Dermis microvascular lymphatic vessel endothelial cell (primary cell): ENCODE measurements at places on chromosomes 1 and 21. TPM values are rescaled to one million over a fixed set of nuclear protein-coding genes. Genes with fewer than 3 reads are reported as not detected.

Gene TMEM63A
- 3.6 and 6.4 TPM in 2 replicates for total RNA-seq

Gene TNFRSF14
- total RNA-seq: 66.8 and 150 TPM in 2 replicates

Gene KCNE2
- total RNA-seq: not detected in 2 replicates

Gene LCE3E
- not detected in 2 replicates for total RNA-seq

Gene ESPN
- total RNA-seq: 0.90 and 1.3 TPM in 2 replicates

Gene RNU1-4
- under 0.01 TPM in 2 replicates for total RNA-seq

Gene SPRR4
- total RNA-seq: not detected in 2 replicates

Gene AMY1C
- total RNA-seq: not detected in 2 replicates

Gene STMN1
- 131 and 144 TPM in 2 replicates for total RNA-seq

Gene DTL
- total RNA-seq: 10.6 and 11.4 TPM in 2 replicates

Gene SPATC1L
- 2.1 and 4.8 TPM in 2 replicates for total RNA-seq

Gene PLA2G5
- under 0.01 and 0.25 TPM in 2 replicates for total RNA-seq

Gene EDARADD
- total RNA-seq: under 0.01 TPM in 2 replicates

- no peak for DNase-seq
These were observed 44.8 kb downstream of the SLC45A1 start for GRCh38 chr1:8362701-8363101.

- no peak for DNase-seq
These were observed 8.1 kb downstream of the TFF3 start for GRCh38 chr21:42307106-42307505.

DNA sequence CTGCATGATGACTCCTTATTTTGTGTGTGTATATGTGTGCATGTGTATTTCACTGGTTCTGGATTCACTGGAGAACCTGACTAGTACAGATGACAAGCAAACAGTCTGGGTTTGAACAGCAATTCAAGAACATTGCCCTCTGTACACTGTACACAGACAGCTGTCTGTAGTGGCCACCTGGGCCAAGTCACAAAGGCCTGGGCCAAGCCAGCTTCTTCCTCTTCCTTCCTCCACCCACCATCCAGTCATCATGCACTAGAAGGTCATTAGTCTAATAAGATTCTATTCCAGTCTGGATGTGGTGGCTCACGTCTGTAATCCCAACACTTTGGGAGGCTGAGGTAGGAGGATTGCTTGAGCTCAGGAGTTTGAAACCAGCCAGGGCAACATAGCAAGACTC lies 155.9 kb downstream of the ELAVL4 start:
- DNase-seq: no peak

DNA sequence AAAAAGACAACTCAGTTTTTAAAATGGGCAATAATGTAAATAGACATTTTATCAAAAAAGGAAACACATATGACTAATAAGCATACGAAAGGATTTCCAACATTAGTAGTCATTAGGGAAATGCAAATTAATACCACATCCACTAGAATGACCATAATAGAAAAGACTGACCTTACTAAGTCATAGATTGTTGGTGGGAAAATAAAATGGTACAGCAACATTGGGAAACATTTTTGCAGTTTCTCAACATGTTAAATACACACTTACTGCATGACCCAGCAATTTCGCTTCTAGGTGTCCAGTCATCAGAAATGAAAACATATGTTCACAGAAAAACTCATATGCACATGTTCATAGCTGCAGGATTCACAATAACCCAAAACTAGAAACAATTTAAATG lies 29.9 kb upstream of the SLC44A3 start:
- DNase-seq: no peak

DNA sequence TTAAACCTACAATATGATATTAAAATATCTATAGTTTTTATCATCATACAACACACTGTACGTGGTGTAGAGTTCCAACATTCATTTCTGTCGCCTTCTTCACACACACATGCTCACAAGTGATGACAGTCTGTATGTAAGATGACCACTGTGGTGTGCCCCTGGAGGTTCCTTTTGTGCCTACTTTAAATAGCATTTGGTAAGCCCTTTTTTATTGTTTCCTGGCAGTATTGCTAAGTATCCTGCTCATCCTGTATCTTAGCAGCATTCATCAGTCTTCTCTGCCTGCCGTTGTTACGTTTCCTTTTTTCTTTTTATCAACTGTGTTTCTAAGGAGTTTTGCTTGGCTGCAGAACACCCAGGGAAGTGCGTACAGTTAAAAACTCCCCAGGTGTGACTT lies 231.4 kb downstream of the CHRM3 start:
- no peak for DNase-seq

DNA sequence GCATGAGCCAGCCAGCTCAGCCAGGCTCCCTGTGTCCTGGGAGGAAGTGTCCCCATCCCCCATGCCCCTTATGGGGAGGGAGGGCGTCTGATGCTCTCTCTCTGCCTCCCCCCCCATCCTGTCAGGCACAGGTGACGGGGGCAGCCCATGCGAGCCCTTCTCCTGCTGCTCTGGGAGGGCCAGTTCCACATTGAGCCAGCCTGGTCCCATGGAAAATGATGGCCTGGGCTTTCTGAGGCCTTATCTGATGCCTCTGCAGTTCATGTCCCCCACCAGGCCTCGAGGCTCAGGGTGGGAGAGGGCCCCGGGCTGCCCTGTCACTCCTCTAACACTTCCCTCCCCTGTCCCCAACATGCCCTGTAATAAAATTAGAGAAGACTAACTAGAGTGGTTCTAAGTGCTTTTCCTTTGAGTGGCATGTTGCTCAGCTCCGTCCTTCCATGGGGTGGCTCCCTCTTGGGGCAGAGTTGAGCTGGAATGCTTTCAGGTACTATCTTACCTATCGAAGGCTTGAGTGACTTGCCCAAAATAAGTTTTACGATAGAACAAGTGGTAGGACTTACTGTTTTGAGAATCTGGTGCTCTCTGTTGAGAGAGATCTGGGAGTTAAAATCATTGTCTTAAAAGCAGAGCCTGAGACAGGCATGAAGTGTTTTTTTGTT lies 1.8 kb upstream of the MTFR1L start:
- no peak for DNase-seq

DNA sequence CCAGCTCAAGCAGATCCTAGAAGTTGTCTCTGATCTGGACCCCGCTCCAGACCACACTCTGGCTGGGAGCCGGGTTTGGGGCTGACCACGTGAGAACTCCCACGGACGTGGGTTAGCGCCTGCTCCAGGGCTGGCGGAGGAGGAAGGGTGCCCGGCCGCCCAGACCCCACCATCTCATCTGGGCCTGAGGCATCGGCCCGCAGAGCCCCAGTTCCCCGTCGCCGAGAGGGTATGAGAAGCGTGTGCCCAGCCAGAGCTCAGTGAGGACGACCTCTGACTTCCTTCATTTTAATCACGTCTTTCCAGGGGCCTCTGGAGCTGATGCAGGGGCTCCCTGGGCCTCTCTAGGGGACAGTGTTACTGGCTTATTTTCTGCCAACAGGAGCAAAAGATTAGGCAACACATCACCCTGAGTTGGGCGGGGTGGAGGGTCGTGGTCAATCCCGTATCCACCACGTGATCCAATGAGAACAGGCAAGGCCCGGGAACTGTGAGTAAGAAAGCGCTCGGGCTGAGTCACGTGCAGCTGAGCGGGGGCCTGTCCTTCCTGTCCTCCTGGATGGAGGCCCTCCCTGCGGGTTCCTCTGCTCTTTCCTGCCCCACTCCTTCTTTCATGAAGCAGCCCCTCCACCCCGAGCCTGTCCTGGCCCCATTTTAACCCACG lies 81.1 kb downstream of the SIK1 start:
- DNase-seq: no peak

DNA sequence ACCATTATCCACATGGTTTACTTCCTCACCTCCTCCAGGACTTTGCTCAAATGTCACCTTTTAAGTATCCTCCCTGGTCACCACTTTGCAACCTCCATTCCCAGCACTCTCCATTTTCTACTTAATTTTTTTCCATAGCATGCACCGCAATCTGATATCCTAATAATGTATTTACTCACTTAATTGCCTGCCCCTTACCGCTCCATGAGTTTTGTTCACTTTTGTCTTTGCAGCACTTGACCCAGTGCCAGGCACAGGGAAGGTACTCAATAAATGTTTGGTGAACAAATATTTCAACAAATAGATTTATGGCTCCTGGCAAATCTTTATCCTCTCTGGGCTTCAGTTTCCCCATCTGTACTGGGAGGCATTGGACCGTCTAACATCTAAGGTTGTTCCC lies 53.6 kb downstream of the UBE2T start:
- DNase-seq: no peak

DNA sequence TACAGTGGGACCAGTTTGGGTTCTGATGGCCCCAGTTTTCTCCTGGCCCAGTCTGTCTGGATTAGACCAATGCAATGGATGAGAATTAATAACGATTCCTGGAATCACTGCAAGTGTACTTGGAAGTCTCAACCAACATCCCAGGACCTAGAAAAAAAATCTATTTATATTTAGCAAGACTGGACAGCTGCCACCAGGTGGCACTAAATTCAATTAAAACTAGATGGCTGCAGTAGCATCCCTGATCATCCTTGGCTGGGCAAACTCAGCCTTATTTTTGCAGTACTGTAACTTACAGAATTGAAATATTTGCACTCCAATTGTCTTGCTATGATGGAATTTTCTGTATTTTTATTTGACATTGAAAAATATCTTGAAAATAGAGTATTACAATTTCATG lies 165.7 kb downstream of the NCAM2 start:
- DNase-seq: peak; percentile 43

- DNase-seq: no peak
These were observed 14.8 kb downstream of the CTSK start for GRCh38 chr1:150793221-150793620.

GRCh38 chr1:171884475-171884874 lies 43.2 kb downstream of the DNM3 start:
- no peak for DNase-seq

DNA sequence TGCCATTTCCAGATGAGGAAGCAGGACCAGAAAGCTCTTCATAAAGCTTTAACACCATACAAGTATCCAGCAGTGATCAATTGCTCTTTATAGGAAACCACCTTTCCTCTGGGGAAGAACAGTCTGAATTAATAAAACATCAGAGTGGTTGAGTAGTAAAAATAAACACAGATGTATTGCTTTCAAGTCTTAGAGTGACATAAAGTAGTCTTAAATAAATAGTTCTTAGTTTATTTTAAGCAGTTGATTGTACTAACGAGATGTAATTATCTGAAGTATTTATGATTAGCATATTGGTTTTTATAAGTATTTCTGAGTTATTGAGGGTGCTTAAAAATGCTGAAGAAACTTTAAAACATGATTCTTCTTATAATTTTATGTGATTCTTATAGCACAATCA lies 67.0 kb downstream of the PRKAA2 start:
- no peak for DNase-seq

DNA sequence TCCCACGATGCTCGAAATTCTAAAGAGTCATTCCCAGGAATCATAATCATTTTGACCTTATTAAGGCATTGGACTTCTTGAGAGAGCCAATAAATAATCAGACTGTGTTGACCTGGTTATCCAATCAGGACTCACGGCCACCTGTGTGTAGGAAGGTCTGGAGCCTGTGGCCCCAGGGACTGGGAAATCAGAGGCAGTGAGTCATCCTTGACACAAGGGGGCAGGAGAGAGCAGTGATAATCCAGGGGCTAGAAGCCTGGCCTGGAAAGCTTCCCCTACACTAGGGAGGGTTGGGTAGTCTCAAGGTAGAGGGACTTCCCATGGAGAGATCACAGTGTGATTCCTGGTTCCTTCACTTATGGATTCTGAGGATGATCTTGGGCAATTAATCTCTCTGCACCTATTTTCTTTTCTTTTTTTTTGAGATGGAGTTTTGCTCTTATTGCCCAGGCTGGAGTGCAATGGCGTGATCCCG lies 4.7 kb downstream of the MR1 start:
- DNase-seq: peak; percentile 64

DNA sequence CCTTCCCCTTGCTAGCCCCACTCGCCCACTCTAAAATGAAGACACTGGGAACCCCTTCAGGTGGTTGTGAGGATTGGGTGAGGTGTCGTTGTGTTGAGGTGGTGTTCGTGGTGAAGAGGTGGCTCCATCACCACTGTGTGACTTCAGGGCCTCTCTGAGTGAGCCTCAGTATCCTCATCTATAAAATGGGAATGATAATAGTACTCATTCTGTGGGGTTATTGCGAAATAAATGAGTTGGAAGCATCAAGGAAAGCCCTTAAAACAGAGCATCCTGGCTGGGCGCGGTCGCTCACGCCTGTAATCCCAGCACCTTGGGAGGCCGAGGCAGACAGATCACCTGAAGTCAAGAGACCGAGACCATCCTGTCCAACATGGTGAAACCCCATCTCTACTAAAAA lies 6.7 kb upstream of the MARCKSL1 start:
- DNase-seq: no peak

- DNase-seq: no peak
These were observed at the start of gene KCNK2 for GRCh38 chr1:215082532-215083382. Gene KCNK2, plus strand, starts transcription at chr1:215082737. Its CDS starts 649 bp downstream, at chr1:215083386.

DNA sequence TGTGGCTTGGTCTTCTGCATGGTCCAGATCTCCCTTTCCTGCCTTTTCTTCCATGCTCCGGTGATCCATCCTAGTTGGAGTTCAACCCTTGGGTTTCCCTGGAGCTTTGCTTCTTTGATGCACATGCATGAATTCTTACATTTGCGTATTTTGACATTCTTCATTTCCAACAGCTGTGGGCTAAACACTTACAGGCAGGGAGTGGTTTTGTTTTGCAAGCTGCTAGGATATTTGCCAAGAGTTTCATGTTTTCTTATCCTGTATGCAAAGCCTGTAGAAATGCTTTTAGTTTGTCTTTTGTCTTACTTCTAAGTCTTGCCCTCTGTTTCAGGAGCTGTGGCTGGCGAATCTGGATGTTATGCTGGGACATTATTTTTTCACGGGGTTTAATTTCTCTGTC lies 90.3 kb upstream of the PAXBP1 start:
- no peak for DNase-seq

- no peak for DNase-seq
These were observed 70.7 kb upstream of the JUN start for GRCh38 chr1:58854576-58854975.

- DNase-seq: no peak
These were observed 4.2 kb downstream of the FABP3 start for GRCh38 chr1:31368611-31369107.

DNA sequence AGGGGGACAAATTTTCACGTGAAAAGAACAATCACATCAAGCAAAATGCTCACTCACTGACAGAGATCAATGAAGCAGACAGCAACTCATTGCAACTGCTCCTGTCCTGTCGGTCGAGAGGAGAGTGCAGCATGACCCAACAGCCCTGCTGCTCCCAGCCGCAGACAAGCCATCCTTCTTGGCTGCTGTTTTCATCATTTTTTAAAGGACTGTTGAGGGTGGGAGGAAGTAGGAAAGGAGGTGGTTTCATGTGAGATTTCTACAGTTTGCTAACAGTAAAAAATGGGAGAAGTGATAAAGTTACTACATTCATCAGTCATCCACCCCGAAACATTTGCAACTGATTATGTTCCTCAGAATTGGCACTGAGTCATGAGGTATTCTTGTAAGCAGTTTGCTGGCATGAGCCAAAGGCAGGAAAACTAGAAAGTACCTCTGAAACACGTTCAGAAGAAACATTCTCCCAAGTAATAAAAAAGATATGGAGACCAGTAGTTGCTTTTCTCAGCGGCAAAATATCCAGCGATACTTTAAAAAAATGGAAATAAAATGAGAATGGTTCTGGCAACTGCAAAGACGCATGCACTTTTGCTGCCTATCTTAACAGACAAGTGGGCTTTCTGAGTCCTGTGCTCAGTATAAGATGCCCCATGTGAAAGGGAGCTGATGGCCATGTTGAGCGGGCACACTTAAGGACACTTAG lies 72.0 kb upstream of the CLDN14 start:
- no peak for DNase-seq

GRCh38 chr21:44062380-44062779 lies 44.8 kb upstream of the PWP2 start:
- DNase-seq: no peak

GRCh38 chr1:28458237-28459228 lies 47.3 kb upstream of the RCC1 start:
- peak; percentile 77 for DNase-seq
